ENCODE measurements at places on chromosomes 4 and X.
A peak's percentile ranks its signal among the peaks of the same experiment; 100 is the strongest.

DNA sequence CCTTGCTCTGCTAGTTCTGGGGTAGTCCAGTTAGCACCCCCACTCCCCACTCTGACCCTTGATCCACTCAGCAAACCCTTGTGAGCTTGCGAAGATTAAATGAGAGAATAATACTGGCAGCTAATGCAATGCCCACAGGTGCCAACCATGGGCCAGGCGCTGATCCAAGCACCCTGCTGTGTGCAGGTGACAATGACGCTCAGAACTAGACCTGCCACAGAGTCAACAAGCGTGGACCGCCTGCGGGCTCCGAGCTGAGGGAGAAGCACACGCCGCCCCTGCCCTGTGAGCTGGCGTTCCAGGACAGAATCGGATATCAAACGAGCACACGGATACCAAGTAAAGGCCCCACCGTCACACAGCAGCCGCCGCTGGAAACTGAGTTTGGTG lies 129.2 kb downstream of the FAM53A start:
- DNase-seq, result no peak

- DNase-seq, result no peak
These were observed 56.4 kb upstream of the NWD2 start for GRCh38 chr4:37188100-37188499.

GRCh38 chrX:71053217-71053621 lies 14.9 kb downstream of the SNX12 start:
- peak; percentile 9 for DNase-seq

DNA sequence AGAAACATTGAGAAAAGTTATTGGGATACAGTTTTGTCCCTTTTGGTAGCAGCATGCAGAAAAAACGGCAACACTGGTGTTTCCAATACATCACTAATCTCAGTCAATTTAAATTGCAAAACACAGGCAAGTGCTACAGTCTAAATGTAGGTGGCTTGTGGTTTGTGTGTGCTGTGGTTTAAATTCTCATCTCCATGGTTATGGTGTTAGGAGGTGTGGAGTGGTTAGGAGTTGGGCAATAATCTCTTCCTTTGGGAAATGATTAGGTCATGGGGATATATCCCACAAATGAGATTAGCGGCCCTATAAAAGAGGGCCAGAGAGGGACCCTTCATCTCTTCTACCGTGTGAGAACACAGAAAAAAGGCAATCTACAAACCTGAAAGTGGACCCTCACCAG lies 1344.3 kb downstream of the ADGRL3 start:
- DNase-seq, result no peak

DNA sequence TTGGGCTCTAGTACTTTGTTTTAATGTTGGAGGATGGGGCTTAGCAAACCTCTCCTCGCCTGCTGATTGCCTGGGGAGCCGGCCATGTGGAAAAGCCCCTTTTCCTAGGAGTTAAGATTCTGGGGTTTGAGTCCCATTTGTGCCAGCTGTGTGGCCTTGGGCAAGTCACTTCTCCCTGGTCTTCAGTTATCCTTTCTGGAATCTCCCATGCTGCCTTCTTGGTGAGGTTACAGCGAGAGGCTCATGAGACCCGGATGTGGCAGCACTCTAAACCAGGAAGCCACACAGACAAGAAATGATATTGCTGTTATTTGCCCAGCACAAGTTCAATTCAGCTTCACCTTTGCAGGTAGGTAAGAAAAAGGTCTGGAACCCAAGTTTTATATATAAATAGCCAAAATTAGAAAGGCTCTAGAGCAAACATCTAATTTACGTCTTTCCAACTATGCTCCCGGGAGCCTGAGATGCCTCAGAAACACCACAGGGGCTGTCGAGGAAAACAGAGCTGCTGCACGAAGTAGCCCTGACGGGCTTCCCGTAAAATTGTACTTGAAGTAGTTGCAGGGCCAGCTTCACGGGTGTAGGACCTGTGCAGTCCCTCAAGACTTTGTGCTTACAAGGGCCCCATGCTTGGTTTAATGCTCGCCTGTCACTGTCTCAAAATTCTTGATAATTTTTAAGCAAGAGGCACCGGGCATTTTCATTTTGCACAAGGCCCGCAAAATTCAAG lies 8.3 kb upstream of the SASH3 start:
- DNase-seq, result peak; percentile 53

- DNase-seq, result no peak
These were observed 54.3 kb downstream of the GPRIN3 start for GRCh38 chr4:89253311-89253710.

DNA sequence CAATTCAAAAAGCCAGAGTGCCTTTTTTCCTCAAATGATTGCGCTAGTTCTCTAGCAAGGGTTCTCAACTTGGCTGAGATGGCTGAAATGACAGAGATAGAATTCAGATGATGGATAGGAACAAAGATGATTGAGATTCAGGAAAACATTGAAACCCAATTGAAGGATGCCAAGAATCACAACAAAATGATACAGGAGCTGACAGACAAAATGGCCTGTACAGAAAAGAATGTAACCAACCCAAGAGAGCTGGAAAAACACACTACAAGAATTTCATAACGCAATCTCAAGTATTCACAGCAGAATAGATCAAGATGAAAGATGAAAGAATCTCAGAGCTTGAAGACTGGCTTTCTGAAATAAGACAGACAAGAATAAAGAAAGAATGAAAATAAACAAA lies 51.7 kb upstream of the MMAA start:
- DNase-seq, result no peak

- DNase-seq, result no peak
These were observed 50.1 kb upstream of the ADRA2C start for GRCh38 chr4:3715855-3716630.

DNA sequence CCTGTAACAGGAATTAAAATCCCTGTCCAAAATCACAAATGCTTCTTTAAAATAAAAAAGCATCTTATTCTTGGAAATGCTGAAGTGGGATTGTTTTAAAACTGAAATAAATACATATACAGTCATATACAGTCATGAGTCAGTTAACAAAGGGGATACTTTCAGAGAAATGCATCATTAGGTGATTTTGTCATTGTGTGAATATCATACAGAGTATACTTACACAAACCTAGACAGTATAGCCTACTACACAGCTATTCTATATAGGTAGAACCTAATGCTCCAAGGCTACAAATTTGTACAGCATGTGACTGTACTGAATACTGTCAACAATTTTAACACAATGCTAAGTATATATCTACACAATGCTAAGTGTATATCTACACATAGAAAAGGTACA lies 104.3 kb downstream of the BRWD3 start:
- DNase-seq, result no peak

- DNase-seq, result no peak
These were observed 54.4 kb downstream of the CBR4 start for GRCh38 chr4:168955674-168956073.

DNA sequence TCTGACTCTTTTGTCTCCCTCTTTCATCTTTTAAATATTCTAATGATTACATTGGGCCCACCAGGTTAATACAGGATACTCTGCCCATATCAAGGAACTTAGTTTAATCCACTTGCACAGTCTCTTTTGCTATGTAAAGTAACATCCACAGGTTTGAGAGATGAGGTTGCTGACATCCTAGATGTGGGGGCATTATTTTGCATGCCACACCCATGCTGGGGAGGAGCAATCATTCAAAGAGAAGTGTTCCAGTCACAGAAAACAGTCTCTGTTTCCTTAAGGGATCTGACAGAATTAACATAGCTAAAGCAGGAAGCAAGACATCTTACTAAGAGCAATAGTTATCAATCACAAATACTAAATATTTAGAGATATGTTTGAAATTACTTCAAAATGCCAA lies 11.5 kb upstream of the TRAM1L1 start:
- DNase-seq, result no peak

DNA sequence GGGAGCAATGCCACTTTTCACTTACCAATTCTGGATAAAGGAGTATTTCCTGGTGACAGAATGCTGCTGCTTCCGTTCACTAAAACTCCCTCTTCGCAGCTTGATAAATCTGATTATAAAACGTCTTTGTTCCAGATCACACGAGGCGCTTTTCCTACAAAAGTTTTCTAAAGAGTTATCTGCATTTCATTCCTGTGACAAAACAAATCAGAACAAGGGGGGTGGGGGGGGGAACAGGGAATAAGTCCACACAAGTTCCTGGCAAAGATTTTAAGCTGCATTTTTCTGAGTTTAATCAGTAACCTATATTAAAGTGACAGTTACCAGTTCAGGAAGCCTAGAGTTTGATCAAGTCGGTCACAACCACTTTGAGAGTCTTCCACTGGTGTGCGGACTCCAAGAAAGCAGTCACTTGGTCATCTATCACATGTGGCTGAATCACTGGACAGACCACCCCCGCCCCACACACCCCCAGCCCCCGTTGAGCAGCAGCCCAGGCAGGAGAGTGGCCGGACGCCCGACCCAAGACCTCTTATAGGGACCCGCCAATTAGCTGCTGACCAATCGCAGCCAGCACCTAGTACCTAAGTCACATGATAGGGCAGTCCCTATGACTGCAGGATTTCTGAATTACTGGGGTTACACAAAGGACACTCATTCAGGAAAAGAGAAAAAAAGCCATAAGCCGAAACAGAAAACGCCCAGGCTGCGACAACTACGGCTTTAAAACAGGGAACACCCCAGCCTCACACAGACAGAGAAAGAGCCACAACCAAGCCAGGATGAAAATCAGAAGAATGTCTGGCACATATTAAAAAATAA lies 569.3 kb upstream of the DIPK2B start:
- peak; percentile 19 for DNase-seq

DNA sequence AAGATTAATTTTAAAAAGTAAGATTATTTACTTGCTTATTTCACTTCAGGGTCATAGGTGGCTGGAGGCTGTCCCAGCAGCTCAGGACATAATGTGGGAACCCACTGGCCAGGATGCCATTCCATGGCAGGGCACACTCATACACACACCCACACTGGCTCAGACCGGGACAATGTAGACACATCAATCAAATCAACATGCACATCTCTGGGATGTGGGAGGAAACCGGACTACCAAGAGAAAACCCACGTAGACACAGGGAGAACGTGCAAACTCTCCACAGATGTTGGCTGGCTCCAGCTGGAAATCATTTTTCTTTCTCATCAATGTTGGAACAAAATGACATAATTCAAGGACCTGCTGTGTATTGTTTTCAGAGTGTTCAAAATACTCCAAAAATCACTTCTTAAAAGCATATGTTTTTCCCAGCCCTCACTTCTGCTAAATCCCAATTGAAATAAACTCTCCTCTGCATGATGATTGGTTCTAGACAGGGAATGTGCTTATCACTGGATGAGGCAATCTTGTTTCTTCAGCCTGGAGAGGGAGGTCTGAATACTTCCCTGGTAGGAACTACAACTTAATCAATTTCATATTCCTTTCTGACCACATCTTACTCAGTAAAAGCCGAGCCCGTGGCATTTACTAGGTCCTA lies 18.6 kb upstream of the CPE start:
- DNase-seq, result no peak

DNA sequence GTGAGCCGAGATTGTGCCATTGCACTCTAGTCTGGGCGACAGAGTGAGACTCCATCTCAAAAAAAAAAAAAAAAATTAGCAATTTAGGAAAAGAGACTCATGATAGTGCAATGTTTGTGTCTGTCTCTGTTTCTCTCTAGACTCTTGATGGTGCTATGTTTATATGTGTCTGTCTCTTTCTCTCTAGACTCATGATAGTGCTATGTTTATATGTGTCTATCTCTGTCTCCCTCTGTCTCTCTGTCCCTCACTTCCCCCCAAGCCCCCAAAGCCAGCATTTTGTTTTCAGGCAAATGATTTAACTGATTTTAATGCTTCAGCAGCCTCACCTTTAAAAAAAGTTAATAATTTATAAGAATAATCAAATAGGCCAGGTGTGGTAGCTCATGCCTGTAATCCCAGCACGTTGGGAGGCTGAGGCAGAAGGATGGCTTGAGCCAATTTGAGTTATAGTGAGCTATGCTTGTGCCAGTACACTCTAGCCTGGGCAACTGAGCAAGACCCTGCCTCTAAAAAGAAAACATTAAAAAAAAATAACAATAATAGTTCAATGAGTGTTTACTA lies 6.9 kb downstream of the MOB1B start:
- DNase-seq, result no peak

DNA sequence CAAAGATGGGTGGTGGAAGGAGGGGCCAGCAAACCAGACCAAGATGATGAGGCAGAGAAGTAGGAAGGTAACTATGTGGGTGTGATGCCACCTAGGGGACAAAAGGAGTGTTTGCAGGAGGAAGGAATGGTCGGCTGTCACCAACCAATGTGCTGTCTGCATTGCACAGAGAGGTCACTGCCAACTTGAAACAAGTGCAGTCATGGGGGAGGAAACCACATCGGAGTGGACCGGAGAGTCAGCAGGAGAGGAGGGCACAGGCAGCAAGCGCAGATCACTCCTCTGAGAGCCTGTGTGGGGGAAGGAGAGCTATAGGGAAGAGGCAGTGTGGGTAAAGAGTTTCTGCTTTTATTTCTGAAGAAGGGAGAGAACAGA lies 38.5 kb upstream of the FGFBP2 start:
- peak; percentile 19 for DNase-seq
